ENCODE measurements at places on chromosomes 6 and 20.
A peak's percentile ranks its signal among the peaks of the same experiment; 100 is the strongest.

GRCh38 chr6:75147512-75147911 is 58.3 kb downstream of the COL12A1 start:
- no peak for DNase-seq

- peak; percentile 34 for DNase-seq
Measured at GRCh38 chr6:21780141-21780540, 186.6 kb downstream of the SOX4 start.

DNA sequence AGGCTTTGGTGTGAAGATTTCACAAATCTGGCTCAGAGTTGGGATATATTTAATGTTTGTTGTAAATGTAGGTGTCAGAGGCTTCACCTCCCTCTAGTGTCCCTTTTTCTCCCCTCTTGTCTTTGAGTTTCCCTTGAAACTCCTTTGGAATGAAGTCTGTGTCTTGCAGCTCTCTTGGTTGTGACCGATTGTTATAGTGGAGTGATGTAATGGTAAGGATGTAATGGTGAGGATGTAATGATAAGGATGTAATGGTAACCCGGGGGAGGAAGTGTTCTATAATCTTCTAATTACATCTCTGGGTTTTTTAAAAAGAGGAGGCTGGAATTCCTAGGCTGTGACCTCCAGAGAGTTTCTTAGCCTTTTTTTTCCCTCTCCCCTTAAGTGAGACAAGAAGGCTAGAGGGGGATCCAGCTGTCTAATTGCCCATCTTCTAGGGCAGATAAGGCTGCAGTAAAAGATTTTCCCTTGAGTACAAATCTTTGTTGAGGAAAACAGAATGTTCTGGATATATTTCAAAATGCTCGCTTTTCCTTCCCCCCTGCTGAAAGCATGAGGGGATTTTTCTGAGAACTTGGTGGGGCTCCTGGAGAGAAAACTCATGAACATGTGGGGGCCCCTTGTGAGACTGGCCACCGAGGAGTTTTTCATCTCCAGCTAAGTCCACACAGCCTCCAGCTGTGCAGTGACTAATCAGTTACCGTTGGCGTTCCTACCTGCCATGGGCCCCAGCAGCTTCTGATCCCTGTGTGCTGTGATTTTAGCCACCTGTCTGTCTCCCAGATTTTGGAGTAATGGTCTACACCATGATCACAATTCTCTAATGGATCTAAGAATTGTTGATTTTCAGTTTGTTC is 156.7 kb upstream of the PMEPA1 start:
- DNase-seq, result no peak

DNA sequence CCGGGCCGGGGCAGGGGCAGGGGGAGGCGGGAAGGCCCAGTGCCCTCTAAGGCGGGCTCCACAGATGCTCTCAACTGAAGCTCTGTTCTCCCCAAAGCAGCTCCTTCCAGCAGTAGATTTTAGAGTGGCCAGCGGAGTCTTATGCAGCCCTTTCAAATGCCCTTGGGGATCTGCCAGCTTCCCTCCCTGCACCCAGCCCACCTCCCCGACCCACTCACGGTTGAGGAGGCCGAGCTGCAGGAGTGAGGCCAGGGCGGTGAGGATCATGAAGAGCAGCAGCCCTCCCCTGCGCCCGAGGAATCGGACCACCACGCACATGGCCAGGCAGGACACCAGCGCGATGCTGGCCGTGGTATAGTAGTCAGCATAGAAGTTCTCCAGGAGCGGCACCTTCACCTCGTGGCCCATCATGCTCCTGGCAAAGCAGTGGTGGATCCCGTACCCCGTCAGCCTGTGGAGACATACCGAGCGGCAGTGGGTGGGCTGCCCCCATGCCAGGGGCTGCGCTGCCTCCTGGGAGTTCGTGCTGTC is 28.0 kb downstream of the PSMG4 start:
- no peak for DNase-seq

DNA sequence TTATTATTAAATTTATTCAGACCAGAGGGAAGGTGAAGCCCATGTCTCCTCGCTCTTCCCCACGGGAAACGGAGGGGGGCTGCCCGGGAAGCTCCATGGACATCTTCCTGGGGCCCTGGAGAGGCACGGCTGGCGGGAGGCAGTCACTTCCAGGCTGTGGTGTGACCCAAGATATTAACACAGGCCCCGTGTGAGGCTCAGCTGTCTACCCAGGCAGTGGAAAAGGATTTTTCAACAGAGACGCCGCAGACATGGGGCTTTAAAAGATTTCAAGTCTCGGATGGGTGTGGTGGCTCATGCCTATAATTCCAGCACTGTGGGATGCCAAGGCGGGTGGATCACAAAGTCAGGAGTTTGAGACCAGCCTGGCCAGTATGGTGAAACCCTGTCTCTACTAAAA is 117.9 kb downstream of the ERMARD start:
- no peak for DNase-seq
